ENCODE measurements at places on chromosomes 12 and 14.

DNA sequence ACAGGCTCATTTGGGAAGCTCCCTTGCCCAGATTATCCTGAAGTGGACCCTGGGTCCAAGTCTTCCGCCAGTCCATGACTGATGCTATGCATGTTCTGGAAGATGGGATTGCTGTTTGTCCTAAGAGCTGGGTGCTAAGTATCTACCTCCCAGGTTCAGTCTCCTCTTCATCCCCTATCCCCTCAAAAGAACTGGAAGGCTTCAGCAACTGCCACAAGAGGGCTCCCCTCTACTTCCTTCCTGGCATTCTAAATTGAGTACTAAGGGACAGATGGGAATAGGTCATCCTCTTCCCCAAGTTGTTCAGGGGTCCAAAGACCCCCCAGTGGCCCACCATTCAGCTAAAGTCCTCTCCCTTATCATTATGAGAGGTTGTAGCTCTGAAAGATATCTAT is 9.0 kb upstream of the FKBP11 start:
- no peak for DNase-seq

- no peak for DNase-seq
These were observed 43.2 kb downstream of the MYBPC1 start for GRCh38 chr12:101637936-101638335.

DNA sequence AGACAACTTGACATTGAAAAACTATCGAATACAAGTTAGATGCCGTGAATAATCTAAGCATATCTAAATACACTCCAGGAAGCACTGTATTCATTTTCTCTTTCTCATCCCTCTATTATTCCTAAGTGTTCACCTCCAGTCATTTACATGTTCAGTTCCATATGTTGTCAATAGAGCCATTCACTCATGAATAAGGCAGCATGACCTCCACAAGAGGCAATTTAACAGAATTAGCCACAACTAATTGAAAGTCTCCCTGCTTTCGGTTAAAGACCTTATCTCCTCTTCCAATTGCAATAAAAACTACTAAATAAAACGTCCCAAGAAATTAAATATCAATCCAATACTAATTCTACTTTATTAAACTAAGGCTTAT is 1.8 kb downstream of the LRIG3 start:
- DNase-seq: no peak

DNA sequence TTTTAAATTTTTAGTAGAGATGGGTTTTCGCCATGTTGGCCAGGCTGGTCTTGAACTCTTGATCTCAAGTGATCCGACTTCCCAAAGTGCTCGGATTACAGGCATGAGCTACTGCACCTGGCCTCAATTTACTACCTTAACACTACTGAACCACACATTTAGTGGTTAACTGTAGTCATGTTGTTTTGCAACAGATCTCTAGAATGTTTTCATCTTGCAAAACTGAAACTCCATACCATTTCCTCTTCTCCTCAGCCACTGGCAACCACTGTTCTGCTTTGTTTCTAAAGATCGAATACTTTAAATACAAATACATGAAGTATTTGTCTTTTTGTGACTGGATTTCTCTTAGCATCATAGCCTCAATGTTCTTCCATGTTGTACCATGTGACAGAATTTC is 15.4 kb upstream of the SMCO2 start:
- no peak for DNase-seq

GRCh38 chr12:52324153-52324444 is 2.9 kb upstream of the KRT83 start:
- no peak for DNase-seq

- DNase-seq: peak; percentile 22
These were observed 144.7 kb downstream of the ALX1 start for GRCh38 chr12:85424581-85425348.

DNA sequence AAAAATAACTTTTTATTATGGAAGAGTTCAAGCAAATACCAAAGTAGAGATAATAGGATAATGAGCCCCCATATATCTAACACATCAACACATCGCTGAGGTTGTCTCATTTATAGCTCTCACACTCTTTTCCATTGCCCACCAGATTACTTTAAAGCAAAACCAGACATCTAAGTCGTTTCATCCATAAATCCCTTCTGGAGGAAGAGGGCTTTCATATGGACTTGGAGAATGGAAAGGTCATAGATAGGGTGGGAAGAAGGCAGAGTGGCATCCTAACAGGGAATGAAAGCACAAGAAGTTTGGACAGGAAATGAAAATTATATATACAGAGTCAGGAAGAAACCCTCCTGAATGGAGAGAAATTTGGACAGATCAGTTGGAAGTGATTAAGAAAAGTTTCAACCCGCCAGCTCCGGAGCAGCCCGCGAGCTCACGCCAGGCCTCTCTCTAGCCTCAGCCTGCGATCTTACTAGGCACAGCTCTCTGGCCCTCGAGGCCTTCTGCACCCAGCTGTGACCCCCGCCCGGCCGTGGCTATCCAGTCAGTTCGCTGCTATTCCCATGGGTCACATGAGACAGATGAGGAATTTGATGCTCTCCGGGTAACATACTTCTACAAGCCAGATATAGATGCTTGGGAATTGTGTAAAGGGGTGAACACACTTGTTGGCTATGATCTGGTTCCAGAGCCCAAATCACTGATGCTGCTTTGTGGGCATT is 48.4 kb upstream of the NID2 start:
- DNase-seq: no peak

- DNase-seq: no peak
These were observed 371.8 kb downstream of the BCL11B start for GRCh38 chr14:98900236-98900635.

DNA sequence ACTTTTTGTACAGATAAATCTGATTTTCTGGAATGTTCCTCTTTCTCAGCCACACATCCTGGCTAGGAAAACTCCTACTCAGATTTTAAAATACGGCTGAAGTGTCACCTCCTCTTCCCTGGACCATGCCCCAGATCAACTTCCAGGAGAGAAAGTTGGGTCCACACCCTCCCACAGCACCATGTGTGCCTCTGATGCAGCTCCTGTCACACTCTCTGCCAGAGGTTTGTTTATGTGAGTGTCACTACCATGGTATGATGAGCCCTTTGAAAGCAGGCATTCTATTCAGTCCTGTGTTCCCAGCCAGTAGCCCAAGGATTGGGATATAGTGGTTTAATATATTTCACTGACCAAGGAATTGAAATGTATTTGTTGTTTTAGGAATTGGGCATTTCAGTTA is 287.2 kb upstream of the ATP2B1 start:
- DNase-seq: no peak

DNA sequence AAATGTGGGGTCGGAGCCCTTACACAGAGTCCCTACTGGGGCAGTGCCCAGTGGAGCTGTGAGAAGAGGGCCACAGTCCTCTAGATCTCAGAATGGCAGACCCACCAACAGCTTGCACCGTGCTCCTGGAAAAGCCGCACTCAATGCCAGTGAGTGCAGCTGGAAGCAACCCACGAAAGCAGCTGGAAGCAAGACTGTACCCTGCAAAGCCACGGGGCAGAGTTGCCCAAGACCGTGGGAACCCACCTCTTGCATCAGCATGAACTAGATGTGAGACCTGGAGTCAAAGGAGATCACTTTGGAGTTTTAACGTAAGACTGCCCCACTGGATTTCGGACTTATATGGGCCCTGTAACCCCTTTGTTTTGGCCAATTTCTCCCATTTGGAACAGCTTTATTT is 12.3 kb downstream of the GTF2A1 start:
- no peak for DNase-seq

DNA sequence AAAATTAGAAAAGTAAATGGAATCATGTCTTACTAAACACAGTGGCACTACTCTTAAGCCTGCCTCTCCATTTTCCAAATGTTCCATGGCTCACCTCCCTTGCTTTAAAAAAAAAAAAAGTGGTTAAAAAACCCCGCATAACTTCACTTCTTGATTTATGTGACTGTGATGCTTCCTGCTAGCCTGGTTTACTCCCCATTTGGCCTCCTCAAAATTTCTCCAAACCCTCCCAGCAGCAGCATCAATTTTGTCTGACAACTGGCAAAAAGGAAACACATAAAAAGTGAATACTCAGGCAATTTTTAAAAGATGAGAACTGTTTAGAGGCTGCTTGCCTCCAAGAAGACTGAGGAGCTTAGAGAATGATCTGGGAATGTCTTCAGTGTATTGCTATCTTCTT is 17.8 kb upstream of the EGLN3 start:
- no peak for DNase-seq

- DNase-seq: peak; percentile 44
These were observed 143.4 kb upstream of the CDKN3 start for GRCh38 chr14:54253195-54253947.

GRCh38 chr14:52596861-52597260 is 44.2 kb downstream of the GPR137C start:
- DNase-seq: no peak

All from activated CD4-positive, alpha-beta T cell treated with anti-CD3 and anti-CD28 coated beads for 48 hours (primary cell).